ENCODE measurements at places on chromosomes 7 and 10. TPM values are rescaled to one million over a fixed set of nuclear protein-coding genes. Genes with fewer than 3 reads are reported as not detected.

- DNase-seq: no peak
Measured at GRCh38 chr7:102028206-102028826, 210.9 kb downstream of the CUX1 start.

GRCh38 chr7:27784399-27785053 lies 44.6 kb downstream of the TAX1BP1 start:
- DNase-seq: no peak

DNA sequence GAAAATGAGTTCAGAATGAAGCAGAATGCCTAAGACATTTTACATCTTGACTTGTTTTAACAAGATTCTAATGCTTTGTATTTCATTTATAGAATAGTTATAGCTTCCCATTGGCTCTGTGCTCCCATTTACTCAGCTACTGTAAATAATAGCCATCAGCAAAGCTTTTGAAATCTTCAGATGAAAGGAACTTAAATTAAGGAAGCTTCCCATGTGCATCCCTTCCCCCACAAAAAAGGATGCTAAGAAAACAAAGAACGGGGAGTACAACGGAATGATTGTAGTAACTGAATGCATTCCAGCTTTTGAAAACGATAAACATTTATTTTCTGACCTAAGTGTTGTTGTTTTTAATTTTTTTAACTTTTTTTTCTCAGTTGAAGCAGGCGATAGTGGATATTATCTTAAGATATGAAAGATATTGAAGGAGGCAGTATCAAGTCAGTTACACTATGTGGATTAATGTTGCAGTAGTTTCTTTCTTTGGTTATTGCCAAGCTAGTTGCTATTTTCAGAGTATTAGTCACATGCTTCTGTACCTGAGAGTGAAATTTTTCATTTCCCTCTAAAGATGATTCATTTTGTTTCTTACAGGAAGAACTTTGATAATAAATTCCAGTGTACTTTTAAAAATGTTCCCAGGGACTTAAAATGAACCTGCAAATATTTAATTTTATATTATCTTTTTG lies 129.2 kb downstream of the KCND2 start:
- no peak for DNase-seq

GRCh38 chr10:116659049-116659670 lies 38.4 kb downstream of the PNLIPRP2 start:
- DNase-seq: no peak

- no peak for DNase-seq
Measured at GRCh38 chr7:114130866-114131265, 212.1 kb upstream of the PPP1R3A start.

- no peak for DNase-seq
Measured at GRCh38 chr10:5639066-5639465, 27.3 kb downstream of the ASB13 start.

DNA sequence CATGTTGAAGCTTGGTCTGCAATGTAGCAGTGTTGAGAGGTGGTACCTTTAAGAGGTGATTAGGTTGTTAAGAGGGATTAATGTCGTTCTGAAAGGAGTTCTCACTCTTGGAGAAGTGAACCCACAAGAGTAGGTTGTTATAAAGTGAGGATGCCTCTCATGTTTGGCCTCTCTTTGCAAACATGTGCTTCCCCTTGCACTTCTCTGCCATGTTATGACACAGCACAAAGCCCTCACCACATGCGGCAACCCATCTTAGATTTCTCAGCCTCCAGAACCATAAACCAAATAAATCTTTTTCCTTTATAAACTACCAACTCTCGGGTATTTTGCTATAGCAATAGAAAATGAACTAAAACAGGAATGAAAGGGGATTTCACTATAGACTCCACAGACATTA lies 66.3 kb downstream of the KMT2C start:
- DNase-seq: no peak

- DNase-seq: no peak
Measured at GRCh38 chr10:4082861-4083260, 297.9 kb upstream of the KLF6 start.

DNA sequence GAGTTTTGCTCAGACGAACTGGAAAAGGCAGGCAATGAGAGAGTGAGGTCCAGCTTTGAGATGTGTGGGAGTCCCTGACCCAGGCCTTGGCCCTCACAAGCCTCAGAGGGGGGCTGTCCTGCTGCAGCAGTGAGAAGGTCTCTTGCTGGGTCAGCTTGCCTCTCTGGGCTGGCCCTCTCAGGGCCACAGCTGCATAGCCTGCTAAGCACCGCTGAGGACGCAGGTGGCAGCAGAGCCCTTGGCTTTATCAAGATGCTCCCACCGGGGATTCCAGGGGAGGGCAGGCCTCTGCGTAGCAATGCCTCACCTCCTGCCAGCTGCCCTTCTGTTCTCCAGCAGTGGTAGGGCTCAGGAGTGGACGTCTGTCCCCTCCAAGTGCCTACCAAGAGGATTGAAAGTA lies 128.7 kb downstream of the COBL start:
- DNase-seq: no peak

DNA sequence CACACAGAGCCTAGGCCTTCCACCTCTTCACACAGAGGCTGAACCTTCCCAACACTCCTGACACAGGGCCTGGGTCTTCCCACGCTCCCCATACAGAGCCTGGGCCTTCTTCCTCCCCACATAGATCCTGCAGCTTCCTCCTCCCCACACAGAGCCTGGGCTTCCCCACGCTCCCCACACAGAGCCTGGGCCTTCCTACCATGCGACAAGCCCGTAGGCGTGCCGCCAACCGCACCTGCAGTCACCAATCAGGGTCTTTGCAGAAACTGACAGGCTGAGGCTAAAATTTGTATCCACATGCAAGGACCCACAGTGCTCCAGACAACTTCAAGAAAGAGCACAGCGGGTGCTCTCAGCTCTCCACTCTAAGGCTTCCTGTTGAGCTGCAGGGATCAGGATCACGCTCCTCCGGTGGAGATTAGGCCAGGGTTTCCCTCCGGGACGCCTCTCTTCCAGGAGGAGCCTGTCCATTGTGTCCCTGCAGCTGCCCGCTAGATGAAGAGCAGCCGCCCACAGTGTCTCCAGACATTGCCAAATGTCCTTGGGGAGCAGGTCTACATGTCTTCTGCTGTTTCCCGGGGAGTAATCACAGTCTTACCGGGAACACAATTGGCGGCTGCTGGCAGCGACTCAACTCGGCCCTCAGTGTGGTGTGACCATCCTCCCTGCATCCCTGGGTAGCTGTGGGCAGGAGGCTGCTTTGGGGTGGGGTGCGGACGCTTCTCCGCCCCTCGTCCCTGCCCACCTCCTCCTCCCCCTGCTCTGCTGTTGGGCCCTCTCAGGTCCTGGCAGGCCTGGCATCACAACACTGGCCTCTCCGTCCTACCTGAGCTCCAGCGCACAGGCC lies 9.7 kb downstream of the CFAP46 start:
- DNase-seq: no peak

DNA sequence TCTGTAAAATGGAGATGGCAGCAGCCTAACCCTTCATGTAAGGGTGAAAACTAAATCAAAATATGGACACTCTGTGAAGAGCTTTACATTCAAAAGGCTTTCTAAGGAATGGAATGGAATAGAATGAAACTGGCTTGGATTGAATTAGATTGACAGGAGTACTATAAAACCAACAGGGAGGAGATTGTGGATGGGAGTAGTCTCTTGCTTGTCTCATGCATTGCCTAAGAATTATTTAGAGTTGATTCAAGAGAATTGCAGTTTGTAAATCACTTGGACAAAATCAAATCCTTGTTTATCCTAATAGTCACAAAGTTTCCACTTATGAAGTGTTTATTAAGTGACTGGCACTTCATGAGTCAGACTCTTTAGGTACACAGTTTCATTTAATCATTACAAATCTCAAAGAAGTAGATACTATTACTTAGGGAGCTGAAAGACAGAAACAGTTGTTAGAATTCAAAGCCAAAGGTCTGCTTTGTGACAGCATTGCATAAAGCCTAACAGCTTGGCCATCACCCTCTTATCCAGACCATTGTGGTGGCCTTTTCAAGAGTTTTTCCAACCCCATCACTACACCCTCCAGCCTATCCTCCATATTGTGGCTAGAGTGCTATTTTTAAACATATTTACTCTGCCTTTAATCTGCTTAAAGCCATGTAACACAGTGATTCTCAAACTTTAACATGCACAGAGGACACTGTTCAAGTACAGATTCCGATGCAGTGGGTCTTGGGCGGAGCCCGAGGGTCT lies 91.9 kb upstream of the GHITM start:
- no peak for DNase-seq

DNA sequence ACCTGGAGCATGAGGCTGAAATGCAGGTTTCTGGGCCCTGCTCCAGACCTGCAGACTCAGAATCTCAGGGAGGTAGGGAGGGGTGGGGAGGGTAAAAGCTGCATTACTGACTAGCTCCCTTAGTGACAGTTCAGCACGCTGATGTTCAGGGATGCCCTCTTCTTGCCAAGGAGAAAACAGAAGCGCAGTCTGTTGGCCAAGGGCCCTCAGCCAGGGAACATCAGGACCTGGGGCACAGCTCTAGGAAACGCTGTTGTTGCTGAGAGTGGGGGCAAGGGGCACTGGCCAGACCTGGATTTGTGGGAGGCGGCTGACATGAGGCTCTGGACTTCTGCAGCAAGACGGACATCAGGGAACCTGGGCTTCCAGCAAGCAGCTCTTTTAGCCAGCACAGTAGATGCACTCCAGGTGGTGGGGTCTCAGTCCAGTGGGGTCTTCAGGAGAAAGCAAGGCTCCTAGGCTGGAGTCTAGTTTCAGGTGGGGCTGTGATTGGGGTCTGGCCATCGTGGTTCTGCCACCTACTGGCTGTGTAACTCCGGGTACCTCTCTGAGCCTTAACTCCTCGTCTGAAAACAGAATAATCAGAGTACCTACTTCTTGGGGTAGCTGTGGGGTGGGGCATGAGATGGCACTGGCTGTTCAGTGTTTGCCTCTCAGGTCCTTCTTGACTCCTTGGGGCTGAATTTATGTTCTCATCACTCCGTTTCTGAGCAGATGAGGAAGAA lies 72.9 kb upstream of the PRLHR start:
- DNase-seq: no peak

- DNase-seq: no peak
Measured at GRCh38 chr10:4649471-4649870, 176.5 kb upstream of the AKR1E2 start.

DNA sequence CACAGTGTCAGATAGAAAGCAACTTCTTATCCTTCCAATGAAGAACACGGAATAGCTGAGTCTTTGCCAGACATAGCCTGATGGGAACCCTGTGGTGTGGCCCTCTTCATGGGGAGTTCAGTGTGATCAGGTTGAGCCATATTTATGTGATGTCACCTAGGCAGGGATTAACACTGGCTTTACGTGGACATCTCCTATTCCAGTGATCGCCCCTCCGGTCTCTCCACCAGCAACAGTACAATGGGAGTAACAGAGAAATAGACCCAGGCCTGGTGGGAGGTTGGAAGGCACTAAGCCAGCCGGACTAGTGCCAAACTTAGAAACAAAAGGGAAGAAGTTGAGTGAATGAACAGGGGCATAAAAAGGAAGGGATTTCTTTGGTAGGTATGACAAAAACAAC lies 358.1 kb downstream of the PRPF18 start:
- DNase-seq: no peak

DNA sequence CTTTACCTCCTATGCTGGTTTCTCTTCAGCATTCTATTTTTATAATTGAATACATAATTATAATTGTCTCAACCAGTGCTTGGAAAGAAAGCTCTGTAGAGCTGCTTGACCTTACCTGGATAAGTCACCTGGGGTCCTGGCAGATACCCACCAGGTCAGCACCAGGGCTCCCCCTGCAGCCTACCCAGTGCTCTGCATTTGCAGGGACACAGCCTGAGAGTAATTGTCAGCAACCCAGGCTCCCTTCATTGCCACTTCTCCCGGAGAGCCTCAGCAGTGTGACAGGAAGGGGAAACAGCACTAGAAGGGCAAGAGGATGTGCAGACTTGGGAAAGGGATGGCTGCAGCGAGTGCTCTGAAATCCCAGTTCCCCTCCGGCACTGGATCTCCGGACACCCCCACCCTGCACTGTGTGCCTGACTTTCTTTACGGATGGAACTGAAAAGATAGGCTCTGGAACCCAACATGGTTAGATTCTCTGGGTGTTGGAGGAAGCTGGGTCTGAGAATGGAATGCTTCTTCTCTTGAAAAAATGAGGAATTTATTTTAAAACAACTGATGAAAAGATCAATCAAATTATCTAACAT lies 11.4 kb upstream of the PAX4 start:
- no peak for DNase-seq

DNA sequence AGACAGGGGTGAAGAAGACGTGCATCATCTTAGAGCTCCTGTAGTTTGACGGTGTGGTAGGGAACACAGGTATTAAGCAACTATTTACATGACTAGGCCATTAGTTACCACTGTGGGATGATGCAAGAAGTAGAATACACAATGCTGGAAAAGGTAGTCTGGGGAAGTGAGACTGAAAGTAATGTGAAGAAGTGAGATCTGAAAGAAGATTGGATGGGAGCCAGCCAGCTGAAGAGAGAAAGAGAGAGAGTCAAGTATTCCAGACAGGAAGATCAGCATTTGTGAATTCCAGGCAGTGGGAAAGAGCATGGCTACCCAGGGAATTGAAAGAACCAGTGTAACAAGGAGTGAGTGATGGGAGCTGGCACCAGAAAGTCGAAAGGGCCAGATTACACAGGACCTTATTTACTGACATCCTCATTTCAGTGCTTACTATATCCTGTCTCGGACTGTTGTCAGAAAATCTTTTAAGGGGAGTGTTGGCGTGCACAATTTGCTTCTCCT lies 4.0 kb upstream of the CFAP58 start:
- DNase-seq: no peak

GRCh38 chr10:47175181-47176123 lies 124.5 kb upstream of the GDF10 start:
- no peak for DNase-seq

DNA sequence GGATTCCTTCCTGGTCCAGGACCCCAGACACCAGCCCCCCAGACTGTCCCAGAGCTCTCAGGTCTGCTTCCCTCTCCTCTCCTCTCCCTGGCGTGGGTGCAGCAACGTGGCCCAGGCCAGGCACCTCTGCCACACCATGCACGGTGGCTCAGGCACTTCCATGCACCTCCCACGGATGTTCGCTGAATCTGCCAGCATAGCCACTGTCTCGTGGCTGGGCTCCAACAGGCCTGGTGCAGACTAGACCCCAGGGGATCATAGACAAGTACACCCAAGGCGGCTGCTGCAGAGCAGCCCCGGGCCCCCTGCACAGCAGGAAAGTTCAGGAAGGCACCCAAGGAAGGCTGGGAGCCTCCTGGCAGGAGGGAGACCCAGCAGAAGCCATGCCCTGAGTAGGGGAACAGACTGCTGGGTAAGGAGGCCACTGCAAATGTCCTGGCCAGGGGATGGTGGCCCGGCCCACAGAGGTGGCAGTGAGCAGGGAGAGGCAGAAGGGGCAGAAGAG lies 4.4 kb downstream of the RASGEF1A start:
- DNase-seq: no peak

- no peak for DNase-seq
Measured at GRCh38 chr7:31058122-31058521, 6.0 kb downstream of the ADCYAP1R1 start.

RBP4 gene
- not detected for total RNA-seq

SLC26A5 gene
- 0.19 TPM for total RNA-seq

CACNB2 gene
- 37.0 TPM for total RNA-seq

GHRHR gene
- not detected for total RNA-seq

AKR1D1 gene
- not detected for total RNA-seq

DNAH11 gene
- total RNA-seq: 7.4 TPM

FASTK gene
- total RNA-seq: 83.6 TPM

Measured in esophagus squamous epithelium (tissue), 5 donors.